ENCODE measurements at places on chromosomes 5 and 9.

DNA sequence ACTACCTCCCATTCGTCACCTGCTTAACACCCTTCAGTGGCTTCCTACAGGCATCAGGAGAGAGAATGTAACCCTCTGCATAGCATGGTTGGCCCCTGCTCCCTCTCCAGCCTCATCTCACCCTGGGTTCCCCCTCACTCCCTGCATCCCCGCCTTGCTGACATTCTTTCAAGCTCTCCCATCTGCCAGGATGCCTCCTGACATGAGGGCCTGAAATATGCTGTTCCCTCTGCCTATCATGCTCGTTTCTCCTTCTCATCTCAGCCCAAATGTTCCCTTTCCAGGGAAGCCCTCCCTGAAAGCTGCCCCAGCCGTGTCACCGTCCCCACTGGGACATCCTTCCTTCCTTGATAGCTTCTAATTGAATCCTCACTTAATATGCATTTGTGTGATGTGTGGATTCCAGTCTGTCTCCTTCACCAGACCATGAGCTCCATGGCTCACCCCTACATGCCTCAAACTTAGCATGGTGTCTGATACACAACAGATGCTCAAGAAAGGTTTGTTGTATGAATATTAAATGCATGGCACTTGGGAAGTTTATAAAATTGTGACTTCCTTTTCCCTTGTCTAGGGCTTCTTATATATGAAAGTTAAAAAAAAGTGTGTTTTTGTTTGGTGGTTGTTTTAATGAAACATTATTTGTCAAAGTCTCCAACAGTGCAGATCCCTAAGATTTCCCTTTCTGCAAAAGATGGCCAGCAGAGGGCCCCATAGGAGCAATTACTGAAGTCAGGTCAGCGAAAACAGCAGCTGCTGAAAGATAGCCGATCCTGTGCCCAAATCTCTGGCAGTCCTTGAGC, 7.3 kb upstream of the C5orf58 start:
- peak; percentile 34 for DNase-seq

DNA sequence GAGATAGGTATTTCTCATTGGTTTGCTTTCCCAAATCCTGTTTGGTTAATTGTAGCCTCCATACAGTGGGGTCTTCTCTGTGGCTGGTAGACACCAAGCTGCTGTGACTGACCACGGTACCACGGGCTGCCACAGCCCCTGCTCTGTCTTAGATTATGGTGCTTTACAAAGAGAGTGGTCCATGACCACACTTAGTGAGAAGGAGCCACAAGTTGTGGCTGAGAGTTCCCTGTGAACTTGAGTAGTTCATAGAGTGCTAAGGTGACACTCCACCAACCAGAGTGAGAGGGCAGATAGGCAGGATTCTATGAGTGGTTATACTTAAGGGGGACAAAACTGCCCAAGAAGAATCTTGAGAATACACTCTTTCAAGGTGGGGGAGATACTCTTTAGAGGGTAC, 25.8 kb upstream of the ZBTB34 start:
- no peak for DNase-seq

DNA sequence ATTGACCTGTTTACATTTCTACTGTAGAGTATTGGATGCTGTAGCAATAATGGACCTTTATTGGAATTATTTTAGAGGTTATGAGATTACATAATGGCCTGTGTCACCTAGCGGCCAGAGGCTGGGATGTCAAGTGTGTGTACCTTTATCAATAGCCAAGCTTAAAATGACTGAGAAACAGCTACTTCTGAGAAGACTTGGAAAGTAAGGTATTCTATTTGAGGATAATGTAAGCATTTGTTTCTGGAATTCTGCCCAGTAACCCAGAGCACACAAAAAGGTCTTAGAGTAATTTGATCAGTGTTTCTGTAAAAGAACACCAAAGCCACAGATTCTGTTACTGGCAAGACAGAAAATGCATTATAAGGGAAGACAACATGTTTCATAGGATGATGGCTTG, 116.8 kb downstream of the MACIR start:
- no peak for DNase-seq

DNA sequence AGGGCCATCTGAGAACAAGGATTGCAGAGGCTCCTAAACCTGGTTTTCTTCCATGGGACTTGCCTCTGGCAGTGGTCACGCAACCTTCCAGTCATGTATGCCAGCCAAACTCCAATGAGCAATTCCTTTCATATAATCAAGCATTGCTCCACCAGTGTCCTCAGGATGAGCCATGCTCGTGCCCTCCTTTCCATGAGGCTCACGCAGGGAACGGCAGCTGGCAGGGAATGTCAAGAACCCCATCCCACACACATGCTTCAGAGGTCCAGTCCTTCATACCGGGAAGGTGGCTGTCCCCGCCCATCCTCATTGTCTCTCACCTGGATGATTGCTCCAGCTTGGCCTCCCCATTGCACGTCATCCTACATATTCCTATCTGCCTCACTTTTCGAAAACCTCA, 13.4 kb upstream of the ZBTB34 start:
- DNase-seq: no peak

DNA sequence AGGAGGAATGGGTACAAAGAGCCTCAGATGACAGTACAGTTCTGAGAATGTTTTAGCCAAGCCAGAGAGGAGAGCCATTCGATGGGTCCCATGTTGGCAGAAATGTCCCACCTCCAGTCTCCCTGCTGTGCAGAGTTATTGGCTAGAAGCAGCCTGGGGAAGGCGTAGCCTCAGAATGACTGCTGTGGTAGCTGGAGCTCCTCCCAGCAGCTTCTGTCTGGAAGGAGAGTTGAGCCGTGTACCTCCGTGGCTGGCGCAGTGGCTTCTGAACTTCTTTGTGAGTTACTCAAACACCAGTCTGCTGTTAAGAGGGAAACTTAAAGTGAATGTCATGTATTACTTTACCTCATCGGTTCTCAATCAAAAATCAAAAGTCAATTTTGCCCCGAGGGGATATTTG, 193.3 kb upstream of the SNX2 start:
- no peak for DNase-seq

DNA sequence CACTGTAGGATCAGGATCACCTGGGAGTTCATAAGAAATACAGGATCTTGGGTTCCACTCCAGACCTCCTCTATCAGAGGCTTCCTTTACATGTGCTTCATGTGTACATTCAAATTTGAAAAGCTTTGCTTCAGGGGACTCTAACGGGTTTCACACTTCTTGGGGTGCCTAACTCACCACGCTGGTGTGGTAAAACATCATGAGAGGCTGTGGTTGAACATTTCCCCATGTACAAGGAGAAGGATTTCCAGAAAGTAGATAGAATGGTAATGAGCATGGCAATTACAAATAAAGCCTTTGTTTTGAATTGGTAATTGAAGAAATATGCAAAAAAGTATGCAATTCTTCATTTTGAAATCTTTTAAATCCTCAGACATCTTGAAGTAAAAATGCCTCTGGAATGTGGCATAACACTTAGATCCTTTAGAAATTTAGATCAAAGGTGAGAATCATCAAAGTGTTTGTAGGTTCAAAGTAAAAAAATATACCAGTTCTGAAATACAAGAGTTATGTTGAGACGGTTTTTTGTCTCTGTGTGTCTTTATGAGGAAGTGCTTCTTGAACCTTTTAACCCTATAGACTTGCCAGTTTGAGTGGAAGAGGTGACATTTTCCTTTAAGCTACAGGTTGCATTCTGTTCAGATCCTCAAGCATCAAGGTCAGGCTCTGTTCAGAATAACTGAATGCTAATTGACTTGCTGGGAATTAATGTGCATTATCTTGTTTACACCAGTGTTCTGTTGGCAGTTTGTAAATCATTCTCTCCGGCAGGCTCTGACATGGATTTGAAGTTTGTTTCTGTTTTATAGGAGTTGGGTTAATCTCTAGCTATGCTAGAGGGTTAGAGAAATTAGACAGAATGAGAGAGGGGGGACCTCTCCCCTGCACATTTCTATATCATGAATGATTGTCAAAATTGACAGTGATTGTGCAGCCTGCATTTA, 415.3 kb downstream of the MAN2A1 start:
- no peak for DNase-seq

- no peak for DNase-seq
Measured at GRCh38 chr5:180143656-180144364, 65.2 kb downstream of the RASGEF1C start.

DNA sequence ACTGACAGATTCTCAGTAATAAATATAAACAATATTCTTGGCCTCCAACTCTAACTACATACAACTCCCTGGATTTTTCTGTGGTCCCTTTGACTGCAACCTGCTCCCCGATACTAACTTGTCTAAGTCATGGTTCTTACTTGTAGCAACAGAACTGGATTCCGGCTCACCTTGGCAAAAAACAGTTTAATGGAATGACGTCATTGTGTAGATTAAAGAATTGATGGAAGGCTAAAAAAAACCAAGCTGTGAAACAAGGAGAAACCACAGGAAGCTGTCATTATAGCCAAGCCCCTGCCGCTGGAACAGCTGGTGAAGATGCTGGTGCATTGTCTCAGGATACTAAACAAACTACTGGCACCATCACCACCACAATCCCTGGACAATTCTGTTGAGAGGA, 11.4 kb upstream of the ADAMTS19 start:
- no peak for DNase-seq

GRCh38 chr5:141040093-141040770, 10.9 kb upstream of the PCDHB1 start:
- no peak for DNase-seq

DNA sequence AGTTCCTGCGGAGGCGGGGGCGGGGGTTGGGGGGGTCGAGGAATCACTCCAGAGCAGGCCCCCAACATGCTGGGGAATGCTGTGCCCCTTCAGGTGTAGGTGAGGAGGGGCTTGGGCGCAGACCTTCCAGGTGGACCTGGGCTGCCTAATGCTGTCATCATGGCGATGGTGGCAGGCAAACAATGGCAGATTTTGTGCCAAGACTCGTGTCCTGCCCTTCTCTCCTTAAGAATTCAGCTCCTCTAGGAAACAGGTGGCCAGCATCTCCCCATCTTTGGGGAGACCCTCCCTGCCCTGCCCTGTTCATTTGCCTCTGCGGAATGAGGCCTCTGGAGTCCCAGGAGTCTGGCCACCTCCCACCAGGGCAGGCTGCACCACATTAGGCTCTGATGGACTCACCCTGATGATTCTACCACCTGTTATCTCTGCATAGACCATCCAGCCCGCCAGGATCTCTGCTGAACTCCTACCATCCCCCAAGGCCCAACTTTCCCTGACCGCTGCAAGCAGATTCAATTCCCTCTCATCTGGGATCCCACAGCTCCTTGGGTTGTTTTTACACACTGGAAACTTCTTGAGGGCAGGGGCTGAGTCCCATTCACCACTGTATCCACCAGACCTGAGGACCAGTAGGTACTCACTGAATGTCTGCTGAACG, 10.9 kb upstream of the SLC25A51 start:
- DNase-seq: no peak

- DNase-seq: no peak
Measured at GRCh38 chr5:115320006-115320405, 23.6 kb upstream of the CCDC112 start.

- DNase-seq: no peak
Measured at GRCh38 chr9:126992427-126992826, 77.8 kb downstream of the RALGPS1 start.

GRCh38 chr5:116621599-116621998, 47.0 kb upstream of the SEMA6A start:
- no peak for DNase-seq

- DNase-seq: peak; percentile 39
Measured at GRCh38 chr5:134577796-134578577, 52.5 kb downstream of the JADE2 start.

- no peak for DNase-seq
Measured at GRCh38 chr5:219991-220390, 1.9 kb downstream of the SDHA start.

DNA sequence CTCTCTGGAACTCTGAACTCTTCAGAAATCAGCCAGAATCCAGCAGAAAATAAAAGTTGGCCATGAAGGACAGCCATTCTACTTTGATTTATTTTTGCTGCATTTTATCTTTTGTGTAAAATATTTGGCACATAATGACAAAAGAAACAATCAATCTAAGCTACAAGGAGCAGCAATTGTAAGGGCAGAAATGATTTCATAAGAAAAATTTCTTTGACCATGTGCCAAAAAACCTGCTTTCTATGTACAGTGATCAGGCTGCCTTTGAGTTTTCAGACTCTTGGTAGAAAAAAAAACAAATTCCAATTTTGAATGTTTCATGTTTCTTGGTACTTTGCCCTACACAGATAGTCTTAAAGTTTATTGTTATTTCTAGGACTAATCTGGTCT, 69.8 kb upstream of the SLC1A3 start:
- no peak for DNase-seq

DNA sequence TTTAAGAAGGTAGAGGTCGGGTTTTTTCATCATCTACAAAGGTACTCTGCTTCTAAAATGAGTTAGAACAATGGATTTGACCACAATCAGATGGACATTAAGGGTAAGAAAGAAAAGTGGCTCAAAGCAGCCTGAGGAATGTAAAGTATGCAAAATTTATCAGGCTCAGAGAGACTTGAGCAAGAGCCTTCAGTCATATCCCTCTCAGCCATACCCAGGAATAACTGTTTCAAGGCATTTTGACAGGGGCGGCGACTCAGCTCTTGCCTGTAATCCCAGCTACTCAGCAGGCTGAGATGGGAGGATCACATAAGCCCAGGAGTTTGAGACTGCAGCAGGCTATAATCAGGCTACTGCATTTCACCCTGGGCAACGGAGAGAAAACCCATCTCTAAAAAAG, 38.8 kb upstream of the ANXA2R start:
- DNase-seq: no peak

DNA sequence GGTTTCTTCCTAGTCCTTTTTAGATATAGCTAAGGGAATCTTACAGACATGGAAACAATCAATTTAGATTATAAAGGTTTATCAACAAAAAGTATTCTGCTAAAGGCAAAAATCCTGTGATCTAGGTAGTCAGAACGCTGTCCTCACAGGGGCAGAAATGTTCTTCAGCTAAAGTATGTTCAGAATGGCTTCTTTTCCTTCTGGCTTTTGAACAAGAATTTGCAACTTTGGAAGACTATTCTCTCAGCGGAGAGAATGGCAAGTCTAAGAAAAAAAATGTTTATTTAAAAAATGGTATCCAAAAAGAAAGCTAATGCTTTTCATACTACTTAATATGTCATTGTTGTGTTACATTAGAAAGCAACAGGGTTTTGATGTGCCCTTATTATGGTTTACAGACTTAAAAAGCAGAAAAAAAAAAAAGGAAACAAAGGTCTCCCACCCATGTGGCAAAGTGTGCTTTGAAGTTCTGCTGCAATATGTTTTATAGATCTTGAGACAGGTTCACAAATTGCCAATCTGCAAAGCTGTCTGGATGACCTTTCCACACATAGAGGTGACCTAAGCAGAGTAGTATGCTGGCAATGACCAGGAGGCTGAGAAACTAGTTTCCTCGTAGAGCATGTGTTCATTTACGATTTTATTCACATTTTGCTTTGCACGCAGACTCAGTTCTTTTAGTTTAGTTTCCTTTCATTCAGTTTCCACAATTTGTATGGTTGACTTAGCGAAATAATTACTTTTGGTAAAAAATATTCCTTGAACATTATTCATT, 45.1 kb upstream of the PJA2 start:
- DNase-seq: no peak

- DNase-seq: no peak
Measured at GRCh38 chr5:60677850-60678664, 21.9 kb downstream of the DEPDC1B start.

Measured in stimulated activated CD8-positive, alpha-beta memory T cell treated with anti-CD3 and anti-CD28 coated beads, Interleukin-12 subunit alpha, Interleukin-12 subunit beta, amount 100 ng/mL, for 4 hours (primary cell).